ENCODE measurements at places on chromosomes 2 and 18.

DNA sequence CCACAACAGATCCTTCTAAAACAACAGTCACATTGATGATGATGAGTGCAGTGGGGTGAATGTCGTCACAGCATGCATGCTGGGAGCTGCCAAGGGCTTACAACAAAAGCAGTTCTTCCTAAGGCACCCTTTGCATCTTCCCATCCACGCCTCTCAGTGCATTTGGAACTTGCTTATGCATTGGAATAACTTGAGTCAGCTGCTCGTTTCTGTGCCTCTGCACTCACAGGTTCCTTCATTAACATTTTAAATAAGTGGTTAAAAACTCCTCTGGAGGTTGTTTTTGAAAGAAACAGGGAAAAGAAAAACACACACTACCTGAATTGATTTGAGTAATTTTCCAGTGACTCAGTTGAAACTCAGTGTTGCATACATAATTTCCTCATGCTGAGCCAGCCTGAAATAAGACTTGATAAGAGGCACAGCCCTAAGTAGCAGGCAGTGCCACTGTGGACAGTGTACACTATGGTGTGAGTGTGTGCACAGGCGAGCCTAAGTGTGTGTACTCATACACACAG lies 46.8 kb upstream of the TRIM43B start:
- no peak for DNase-seq

- no peak for DNase-seq
Observed at GRCh38 chr2:47662552-47662951, 120.4 kb upstream of the MSH6 start.

GRCh38 chr18:9055626-9056025 lies 46.9 kb upstream of the NDUFV2 start:
- no peak for DNase-seq

GRCh38 chr2:11332596-11332995 lies 11.8 kb downstream of the ROCK2 start:
- DNase-seq: no peak

GRCh38 chr2:218982586-218983262 lies 2.3 kb downstream of the FEV start:
- DNase-seq: no peak

DNA sequence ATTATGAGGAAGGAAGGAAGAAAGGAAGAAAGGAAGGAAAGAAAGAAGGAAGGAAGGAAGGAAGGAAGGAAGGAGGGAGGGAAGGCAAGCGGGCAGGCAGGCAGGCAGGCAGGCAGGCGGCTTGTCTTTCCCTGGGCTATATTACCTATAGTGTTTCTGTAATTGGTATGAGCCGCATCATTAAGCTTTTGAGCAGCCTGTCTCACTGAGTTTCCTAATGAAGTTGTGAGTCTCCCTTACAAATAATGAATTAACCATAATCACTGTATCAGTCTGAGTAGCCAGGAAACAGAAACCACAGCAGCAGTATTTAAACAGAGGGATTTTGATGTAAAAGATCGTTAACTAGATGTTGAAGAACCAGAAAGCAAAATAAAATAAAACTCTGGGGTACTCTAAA lies 11.8 kb upstream of the SULT1C3 start:
- no peak for DNase-seq

Data from NCI-H524 treated with DMSO at 0.1 percent for 48 hours (cell line).